ENCODE measurements at places on chromosomes 12 and 14.

DNA sequence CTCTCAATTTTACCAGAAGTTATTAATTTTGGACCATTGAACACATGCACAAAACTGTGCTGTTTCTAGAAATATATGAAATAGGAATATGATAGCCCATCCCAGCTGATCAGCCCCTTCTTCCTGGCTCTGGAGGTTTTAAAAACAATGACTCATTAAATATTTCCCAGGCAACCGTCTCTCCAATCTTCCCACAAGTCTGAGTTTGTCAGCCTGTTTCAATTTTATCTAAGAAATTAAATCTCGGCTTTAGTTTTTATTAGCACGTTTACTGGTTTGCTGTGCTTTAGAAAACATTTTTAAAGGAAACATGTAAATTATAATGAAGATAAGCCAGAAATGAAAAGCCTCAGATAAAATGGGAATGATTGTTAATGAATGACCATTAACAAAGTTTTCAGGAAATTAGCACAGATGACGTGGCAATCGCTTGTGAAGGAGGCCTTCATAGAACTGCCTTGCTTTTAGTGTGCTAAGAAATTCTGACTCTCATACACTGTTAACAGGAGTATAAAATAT lies 89.3 kb upstream of the RAP1B start:
- no peak for DNase-seq

DNA sequence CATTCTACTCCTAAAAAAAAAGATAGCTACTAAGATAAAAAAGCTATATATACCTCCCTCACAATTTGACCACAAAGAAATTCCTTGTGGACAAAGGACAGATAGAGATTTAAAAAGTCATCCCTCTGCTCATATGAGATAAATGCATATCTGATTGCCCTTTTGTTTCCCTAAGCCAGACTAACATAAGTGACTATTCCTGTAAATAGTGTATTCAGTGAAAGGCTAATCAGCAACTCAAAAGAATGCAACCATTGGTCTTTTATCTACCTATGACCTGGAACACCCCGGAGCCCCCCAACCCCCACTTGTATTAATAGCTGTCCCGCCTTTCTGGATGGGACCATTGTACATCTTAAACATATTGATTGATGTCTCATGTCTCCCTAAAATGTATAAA lies 6.3 kb upstream of the TMPO start:
- no peak for DNase-seq

- no peak for DNase-seq
Measured at GRCh38 chr12:80321653-80322052, 122.4 kb upstream of the PTPRQ start.

DNA sequence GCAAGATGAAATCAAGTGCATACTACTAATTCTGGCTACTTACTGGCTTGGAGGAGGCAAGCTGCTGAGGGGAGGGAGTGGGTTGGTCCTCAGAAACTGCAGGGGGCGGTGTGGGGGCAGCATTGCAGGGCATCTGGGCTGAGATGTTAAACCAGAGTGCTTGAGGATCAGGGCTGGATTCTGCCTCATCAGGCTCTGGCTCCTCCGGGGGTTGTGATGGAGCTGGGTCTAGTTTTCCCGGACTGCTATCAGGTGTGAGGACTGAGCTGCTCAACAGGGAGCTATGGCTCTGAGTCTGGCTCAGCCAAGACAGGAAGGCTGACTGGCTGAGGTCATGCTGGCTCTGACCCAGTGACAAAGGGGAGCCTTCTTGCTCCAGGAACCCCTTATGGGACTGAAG lies 28.6 kb downstream of the BAZ2A start:
- peak; percentile 61 for DNase-seq

- DNase-seq: no peak
Measured at GRCh38 chr14:68563251-68564131, 229.4 kb downstream of the ZFP36L1 start.

DNA sequence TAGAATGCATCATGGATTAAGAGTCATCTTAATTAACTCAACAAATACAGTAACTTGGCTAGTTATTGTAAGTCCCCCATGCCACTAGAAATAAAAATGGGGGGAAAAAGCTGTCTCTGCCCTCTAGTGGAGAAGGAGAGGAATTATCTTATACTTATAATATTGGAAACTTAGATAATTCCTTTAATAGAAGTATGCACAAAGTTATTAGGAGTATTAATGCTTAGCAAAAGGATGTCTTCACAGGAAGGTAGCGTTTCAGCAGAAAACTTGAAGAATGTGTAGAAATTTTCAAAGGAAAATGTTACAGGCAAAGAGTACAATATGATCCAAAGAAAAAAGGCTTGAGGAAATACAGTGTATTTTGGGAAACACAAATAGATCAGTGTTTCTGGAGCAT lies 19.8 kb downstream of the OR5AU1 start:
- DNase-seq: no peak

DNA sequence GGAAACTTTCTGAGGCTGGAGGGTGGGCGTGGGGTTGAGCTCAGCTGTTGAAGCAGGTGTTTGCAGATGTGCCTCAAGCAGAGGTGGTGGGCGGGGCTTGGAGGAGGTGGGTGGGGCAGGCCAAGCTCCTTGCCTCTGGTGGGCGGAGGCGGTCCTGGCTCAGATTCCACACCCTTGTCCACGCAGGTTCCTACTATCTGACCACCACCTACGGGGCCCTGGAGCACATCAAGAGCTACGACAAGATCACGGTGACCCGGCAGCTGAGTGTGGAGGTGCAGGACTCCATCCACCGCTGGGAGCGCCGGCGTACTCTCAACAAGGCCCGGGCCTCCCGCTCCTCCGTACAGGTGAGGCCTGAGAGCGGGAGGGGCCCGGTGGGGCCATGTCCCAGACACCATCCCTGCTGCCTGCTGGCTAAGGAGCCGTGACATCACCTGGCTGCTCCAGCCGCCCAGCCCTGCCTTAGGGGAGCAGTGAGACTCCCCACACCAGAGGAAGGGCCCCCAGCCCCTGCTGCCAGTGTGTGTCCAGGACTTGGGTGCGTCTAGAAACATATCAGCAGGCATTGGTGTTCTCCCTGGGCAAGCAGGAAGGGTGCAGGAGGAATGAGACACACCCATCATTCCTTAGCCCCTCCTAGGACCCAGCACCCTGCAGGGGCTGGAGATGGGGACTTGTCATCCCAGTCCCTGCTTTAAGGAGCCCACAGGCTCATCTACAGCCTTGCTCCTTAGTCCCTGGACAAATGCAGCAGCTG lies 63.4 kb downstream of the LGMN start:
- no peak for DNase-seq

DNA sequence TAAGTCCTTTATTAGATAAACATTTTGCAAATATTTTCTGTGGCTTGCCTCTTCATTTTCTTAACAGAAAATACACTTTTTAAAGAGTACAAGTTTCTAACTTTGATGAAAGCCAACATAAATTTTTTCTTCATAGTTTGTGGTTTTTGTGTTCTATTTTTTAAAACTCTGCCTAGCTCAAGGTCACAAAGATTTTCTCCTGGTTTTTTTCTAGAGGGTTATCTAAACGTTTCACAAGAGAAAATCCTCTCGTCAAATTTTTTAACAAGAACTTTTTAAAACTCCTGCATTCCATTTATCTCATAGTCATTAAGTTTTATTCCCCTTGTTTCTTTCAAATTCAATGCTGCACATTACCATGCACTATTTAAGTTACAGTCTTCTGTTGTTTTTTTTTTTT lies 8.2 kb downstream of the AREL1 start:
- no peak for DNase-seq

GRCh38 chr12:67362526-67362925 lies 93.4 kb downstream of the CAND1 start:
- DNase-seq: no peak

DNA sequence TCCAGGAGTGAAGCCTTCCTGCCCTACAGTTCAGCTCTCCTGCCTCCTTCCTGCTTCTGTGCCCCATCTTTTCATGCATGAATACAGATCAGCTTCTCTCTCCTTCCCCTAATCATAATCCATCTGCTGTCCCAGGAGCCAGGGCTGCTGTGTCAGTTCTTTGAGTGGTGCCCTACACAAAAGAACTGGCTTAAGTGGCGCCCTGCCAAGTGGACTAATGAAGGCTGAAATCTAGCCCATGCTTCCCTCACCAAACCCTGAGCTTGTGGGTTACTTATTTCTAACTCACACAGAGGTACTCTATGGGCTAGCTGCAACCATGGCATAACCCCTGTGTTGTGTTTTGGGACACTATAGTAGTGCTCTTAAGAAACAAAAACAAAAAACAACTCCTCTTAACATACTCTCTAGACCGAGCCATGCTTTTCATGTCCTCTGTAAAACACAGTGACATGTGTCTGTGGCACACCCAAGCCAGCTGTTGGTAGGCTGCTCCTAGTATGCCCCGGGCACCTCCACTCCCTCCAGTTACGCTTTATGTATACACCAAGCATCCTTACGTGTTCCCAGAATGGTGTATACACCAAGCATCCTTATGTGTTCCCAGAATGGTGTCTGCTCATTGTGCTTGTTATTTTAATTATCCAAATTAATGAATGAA lies 19.3 kb upstream of the ETV6 start:
- no peak for DNase-seq

DNA sequence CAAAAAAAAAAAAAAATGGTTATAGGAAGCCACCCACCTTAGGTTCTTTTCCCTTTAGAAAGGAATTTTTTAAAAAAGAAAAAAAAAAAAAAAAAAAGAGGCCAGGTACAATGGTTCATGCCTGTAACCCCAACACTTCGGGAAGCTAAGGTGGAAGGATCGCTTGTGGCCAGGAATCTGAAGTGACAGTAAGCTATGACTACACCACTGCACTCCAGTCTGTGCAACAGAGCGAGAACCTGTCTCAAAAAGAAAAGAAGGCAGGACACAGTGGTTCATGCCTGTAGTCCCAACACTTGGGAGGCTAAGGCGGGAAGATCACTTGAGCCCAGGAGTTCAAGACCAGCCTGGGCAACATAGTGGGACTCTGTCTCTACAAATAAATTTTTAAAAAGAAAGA lies 36.0 kb downstream of the SPTLC2 start:
- DNase-seq: no peak

- peak; percentile 36 for DNase-seq
Measured at GRCh38 chr12:14954269-14954668, 7.1 kb downstream of the ARHGDIB start.

- DNase-seq: no peak
Measured at GRCh38 chr12:9221483-9221882, 13.3 kb upstream of the PZP start.

Measured in activated naive CD4-positive, alpha-beta T cell treated with anti-CD3 and anti-CD28 coated beads, Interleukin-2, amount 10 ng/mL, durations not matched to agents 7 days and 5 days (primary cell).